ENCODE measurements at places on chromosomes 5 and 9.

- no peak for DNase-seq
Observed at GRCh38 chr5:89308606-89309040, 425.6 kb upstream of the MEF2C start.

DNA sequence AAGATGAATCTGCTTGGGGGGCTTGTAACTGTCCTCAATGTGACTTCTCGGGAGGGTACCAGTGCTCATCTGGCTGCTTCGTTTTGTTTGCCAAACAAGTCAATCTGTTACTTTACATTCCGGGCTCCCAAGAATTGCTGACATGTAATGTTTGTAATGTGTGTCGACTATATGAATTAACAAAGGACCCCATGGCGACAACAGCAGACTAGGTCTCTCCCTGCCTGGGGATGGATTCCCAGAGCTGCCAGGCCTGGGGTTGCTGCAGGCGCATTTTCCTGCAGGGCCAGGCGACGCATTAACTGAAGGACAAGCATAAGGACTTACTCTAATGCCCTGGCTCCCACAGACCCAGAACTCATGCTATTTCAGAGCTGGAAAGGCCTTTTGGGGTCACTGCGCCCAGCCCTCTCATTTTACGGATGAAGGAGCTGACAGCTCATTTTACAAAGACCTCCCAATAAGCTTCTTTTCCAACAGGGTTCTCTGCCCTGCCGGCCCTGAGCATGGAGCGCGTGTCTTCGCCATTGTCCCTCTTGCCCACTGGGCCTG, 214.8 kb downstream of the TTLL11 start:
- DNase-seq, result no peak

- no peak for DNase-seq
Observed at GRCh38 chr9:81871695-81872094, 56.5 kb upstream of the SPATA31D4 start.

DNA sequence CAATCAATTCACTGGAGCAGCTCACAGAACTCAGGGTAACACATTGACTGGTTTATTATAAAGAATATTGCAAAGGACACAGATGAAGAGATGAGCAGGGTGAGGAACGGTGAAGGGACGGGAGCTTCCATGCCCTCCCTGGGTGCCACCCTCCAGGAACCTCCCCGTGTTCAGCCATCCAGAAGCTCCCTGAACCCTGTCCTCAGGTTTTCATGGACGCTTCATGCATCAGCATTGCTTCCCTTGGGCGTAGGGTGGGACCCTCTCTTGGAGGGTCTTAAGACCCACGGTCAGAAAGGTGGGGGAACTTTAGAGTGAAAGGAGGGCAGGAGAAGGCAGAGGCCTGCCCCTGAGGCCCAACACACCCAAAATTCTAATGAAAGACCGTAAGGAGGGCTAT, 12.8 kb downstream of the LAMC3 start:
- no peak for DNase-seq

DNA sequence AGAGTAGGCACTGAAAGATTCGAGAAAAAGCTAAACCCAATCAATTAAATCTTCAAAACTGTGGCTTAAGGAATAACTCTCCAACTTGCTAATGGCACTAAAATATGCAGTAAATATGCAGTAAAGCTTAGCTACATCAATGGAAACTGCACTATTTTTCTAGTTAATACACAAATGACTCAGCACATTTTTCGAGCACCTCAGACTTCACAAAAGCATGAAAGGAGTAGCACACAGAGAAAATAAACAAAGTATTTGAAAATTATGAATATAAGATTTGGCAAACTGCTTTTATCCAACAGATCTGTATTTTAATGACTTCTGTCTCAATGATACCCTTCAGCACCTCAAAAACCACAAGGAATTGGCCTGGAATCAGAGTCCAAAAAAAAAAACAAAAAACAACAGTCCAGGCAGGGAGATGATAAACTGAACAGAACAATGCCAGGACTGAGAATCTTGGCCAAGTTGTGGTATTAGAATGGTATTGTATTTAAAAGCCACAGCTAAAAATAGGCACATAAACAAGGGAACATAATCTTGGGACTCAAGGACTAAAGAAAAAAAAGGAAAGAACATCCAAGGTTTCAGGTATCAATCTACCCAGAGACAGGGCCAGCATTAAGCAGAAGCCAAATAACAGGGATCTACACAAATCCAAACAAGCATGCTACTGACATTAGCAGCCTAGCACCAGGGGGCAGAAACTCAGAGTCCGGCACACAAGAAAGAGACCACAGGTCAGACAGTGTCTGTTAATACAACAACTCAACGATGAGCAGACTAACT, 21.4 kb downstream of the TMEM245 start:
- DNase-seq, result no peak

- no peak for DNase-seq
Observed at GRCh38 chr5:7728076-7728475, 122.9 kb downstream of the CFAP90 start.

DNA sequence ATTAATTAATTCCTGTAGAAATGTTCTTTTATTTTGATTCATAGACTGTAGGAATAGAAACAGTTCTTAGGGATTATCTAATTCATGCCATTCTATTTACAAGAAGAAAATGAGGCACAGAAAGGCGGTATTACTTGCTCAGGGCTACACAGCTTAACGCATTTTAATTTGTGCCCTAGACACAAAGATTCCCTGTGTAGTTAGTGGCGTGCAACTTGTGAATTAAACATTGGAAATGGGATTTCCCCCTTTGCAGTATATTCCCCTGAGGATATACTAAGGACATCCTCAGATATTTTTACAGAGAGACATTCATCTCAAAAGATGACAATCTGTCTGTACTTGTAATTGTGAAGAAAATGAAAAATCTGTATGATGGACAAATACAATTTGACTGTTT, 108.1 kb downstream of the SGCD start:
- DNase-seq, result no peak

DNA sequence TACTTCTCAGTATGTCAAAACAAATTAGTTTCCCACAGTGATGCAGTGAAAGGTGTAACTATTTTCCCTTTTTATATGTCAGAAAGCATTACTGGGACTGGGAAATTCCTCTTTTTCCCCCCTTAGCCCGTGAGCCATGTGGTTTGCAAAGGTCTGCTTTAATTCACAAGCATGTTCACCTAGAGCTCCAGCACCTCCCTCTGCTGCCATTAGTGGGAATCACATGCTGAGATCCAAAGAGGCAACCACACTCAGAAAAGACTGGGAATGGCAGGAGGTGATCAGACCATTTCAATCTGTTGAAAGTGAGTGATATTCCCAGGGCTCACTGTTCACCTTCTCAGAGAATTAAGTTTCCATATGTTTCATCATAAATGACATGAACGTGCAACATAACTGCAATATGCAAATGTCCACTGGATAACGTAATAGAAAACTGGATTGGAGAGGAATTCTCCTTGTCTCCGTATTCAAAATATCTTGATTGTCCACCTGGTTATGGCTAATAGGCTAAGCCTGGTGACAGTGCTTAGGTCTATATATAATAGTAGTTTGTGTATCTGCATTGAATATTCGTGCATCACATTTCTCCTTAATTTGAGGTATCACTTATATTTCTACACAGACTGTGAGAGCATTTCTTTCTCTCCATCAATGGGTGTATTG, 703.5 kb upstream of the WWC1 start:
- no peak for DNase-seq

DNA sequence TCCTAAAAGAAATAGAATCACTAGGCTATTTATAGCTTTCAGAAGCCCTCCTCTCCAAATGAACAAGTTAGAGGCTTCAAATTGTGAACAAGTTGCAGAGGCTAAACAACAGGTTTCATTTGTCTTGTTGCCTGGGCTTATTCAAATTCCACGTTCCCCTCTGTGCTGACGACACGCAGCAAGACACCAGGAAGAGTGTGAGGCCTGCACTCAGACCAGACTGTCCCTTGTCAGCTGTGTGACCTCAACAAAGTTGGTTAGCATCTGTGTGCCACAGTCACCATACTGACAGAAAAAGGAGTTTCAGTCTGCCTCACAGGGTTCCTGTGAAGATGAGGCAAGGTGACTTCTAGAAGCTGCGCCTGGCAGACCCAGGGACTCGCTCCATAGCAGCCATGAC, 22.1 kb upstream of the GABBR2 start:
- no peak for DNase-seq
